Tibial nerve (tissue), 4 donors: ENCODE measurements at places on chromosomes 2 and 18. TPM values are rescaled to one million over a fixed set of nuclear protein-coding genes. Genes with fewer than 3 reads are reported as not detected.

The CNDP1 gene
- not detected for total RNA-seq

The CYP27C1 gene
- total RNA-seq, result 0.42 TPM

The PSD4 gene
- 20.7 TPM for total RNA-seq

GRCh38 chr2:121256720-121257479 lies 28.1 kb downstream of the TFCP2L1 start:
- DNase-seq, result no peak

DNA sequence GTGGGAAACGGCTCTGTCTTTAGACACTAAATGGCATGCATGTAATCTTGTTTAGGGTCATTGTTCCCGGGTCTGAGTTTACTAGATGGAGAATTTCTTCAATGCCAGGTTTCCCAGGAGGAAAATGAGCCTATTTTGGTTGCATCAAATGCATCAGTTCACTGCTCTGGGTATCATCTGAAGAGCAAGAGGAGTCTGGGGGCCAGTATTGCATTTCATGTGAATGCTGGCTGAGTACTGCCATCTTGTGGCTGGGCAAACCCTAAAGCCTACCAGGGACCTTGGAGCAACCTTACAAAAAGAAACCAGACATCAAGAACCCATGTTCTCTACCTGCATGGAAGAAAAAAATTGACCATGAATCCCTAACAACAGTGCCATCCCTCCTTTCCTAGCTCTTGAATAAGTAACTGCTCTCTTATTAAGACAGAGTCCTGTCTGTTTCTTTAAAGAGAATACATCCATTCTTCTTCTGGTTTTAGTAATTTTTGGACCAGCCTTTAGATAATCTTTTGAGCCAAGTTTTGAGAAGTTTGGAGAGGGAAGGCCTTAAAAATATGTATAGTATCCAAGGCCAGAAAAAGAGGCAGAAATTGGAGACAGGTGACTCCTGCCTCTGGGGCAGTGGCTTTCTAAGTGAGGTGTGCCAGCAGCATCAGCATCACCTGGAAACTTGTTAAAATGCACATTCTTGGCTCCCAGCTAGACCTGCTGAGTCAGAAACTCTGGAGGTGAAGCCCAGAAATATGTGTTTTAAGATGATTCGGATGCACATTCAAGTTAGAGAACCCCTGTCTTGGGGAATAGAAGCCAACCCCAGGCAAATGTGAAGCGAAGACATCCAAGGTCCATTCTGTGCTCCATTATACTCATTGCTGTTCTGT lies 261.0 kb upstream of the CXCR4 start:
- peak; percentile 43 for DNase-seq

DNA sequence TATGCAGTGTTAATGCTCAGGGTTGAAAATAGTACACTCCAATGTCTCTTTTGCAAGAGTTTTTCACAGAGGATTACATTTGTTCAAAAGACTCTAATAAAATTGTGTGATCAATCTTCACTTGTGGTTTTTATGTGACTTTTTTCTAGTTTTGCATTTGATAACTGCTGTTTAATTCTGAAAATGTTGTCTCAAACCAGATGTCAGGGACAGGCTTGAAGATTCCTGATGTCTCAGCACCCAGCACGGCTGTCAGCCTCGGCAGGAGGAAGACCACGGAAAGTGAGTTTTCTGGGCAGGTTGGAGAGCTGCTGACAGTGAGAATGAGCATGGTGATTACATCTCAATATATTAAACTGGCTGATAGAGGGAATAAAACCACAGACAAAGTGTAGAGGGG lies 9.1 kb downstream of the SOX11 start:
- no peak for DNase-seq

- DNase-seq, result no peak
These were observed 31.4 kb upstream of the IGFBP2 start for GRCh38 chr2:216601632-216602409.

GRCh38 chr2:106868275-106868674 lies 17.7 kb downstream of the ST6GAL2 start:
- no peak for DNase-seq
